IMR-90 (cell line): ENCODE measurements at places on chromosomes 13 and 19. TPM values are rescaled to one million over a fixed set of nuclear protein-coding genes. Genes with fewer than 3 reads are reported as not detected.

HCST gene
- total RNA-seq: not detected in 2 replicates

MEDAG gene
- 0.28 and 0.36 TPM in 2 replicates for total RNA-seq

CLEC17A gene
- total RNA-seq: not detected in 2 replicates

ZNF91 gene
- total RNA-seq: 17.0 and 21.4 TPM in 2 replicates
